ENCODE measurements at places on chromosomes 4 and X.

- no peaks in the 10 kb centered on the region for H3K36me3 ChIP-seq
- no peaks in the 10 kb centered on the region for H3K27me3 ChIP-seq
- H3K27ac ChIP-seq, result no peak overlapping the region
- no peak for DNase-seq
Observed at GRCh38 chr4:54315561-54316538, 86.8 kb downstream of the PDGFRA start.

GRCh38 chr4:111018216-111018615, 395.3 kb upstream of the PITX2 start:
- H3K4me1 ChIP-seq, result no peaks in the 10 kb centered on the region
- no peak overlapping the region for H3K27ac ChIP-seq
- no peaks in the 10 kb centered on the region for H3K36me3 ChIP-seq
- H3K4me3 ChIP-seq, result no peak overlapping the region
- H3K27me3 ChIP-seq, result no peaks in the 10 kb centered on the region
- DNase-seq, result no peak

GRCh38 chr4:172892300-172892699, 276.3 kb upstream of the GALNT7 start:
- H3K27ac ChIP-seq, result no peak overlapping the region
- no peaks in the 10 kb centered on the region for H3K36me3 ChIP-seq
- no peak overlapping the region for H3K4me3 ChIP-seq

GRCh38 chrX:10564484-10564883, 55.9 kb downstream of the MID1 start:
- no peak overlapping the region for H3K27ac ChIP-seq
- H3K36me3 ChIP-seq, result no peaks in the 10 kb centered on the region
- no peak for DNase-seq
- no peak overlapping the region for H3K4me3 ChIP-seq
- no peaks in the 10 kb centered on the region for H3K27me3 ChIP-seq

DNA sequence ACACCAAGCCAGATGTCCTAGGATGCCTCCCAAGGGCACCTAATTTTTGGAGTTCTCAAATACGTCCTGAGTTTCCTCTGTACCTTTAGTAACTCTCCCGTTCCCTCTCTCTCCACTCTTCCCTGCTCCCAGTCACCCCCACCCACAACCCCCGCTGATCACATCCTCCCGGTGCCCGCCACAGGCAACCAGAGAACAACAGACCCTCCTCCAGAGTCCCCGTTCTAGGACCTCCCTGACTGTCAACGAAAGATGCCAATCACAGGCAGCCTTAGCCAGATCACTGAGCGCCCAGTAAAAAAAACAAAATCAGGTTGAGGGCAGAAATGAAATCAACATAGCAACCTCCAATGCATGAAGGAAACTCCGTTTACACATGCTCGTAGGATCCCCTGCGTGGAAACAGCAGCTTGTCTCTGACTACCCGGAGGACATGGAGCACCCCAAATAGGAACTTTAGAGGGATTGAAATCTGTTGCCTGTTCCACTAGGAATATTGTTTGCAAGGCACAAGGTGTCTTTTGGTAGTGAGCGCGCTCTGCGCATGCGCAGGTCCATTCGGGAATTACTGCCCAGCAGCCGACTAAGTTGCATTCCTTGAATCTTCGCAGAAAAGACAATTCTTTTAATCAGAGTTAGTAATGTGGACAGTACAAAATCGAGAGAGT, at the start of gene GABRB1:
Gene GABRB1, plus strand, starts transcription at position 557 of the 668 bp plus-strand sequence.
- peak within 1 kb of the TSS; percentile 48 for H3K4me3 ChIP-seq
- H3K4me1 ChIP-seq, result no peaks in the 10 kb centered on the region
- peak; percentile 78 for DNase-seq
- H3K27me3 ChIP-seq, result no peaks in the 10 kb centered on the region
- no peaks in the 10 kb centered on the region for H3K36me3 ChIP-seq

- H3K4me3 ChIP-seq, result no peak overlapping the region
- H3K27ac ChIP-seq, result no peak overlapping the region
- no peaks in the 10 kb centered on the region for H3K36me3 ChIP-seq
- no peaks in the 10 kb centered on the region for H3K27me3 ChIP-seq
Observed at GRCh38 chr4:7467471-7467870, 32.7 kb upstream of the PSAPL1 start.

- H3K4me3 ChIP-seq, result no peak overlapping the region
- H3K27me3 ChIP-seq, result no peaks in the 10 kb centered on the region
- H3K4me1 ChIP-seq, result no peaks in the 10 kb centered on the region
- DNase-seq, result no peak
Observed at GRCh38 chr4:6877067-6877466, 32.6 kb upstream of the TBC1D14 start.

- H3K27ac ChIP-seq, result no peak overlapping the region
- H3K36me3 ChIP-seq, result no peaks in the 10 kb centered on the region
- no peak for DNase-seq
- H3K4me1 ChIP-seq, result no peaks in the 10 kb centered on the region
- no peaks in the 10 kb centered on the region for H3K27me3 ChIP-seq
- no peak overlapping the region for H3K4me3 ChIP-seq
Observed at GRCh38 chrX:124098089-124098488, 136.6 kb downstream of the STAG2 start.

- H3K27ac ChIP-seq, result no peak overlapping the region
- no peaks in the 10 kb centered on the region for H3K4me1 ChIP-seq
- no peaks in the 10 kb centered on the region for H3K36me3 ChIP-seq
Observed at GRCh38 chrX:137574784-137575293, 8.9 kb downstream of the ZIC3 start.

GRCh38 chrX:25544641-25545040, 528.9 kb upstream of the ARX start:
- H3K4me1 ChIP-seq, result no peaks in the 10 kb centered on the region
- H3K4me3 ChIP-seq, result no peak overlapping the region
- H3K27me3 ChIP-seq, result peaks cover 15% of the 10 kb centered on the region
- DNase-seq, result no peak

DNA sequence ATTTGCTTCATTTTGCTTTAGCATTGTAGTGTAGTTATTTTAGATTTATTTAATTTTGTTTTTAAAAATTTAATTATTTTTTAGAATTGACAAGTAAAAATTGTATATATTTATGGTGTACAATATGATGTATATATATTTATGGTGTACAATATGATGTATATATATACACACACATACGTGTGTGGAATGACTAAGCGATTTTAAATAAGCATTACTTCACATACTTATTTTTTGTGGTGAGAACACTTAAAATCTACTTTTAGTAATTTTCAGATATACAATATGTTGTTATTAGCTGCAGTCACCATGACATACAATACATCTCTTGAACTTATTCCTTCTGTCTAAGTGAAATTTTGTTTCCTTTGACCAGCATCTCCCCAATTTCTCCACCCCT, 172.9 kb downstream of the SPRY1 start:
- no peak for DNase-seq
- no peak overlapping the region for H3K4me3 ChIP-seq
- H3K36me3 ChIP-seq, result no peaks in the 10 kb centered on the region
- H3K4me1 ChIP-seq, result no peaks in the 10 kb centered on the region

DNA sequence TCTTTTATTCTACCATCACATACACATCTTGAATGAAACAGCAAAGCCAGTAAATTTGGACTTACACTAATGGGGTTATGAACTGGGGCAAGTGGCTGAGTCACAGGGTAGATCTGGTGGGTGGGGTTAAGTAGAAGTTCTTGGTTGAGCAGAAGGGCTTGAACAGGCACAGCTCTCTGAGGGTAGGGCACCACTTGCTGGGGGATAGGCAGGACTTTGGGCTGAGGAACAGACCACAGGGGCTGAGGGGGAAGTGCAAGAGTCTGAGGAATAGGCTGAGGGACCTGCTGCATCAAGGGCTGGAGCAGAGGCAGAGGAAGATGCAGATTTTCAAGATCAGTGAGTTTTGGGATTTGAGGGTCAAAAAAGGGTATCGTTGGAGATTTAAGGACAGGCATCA, 8.3 kb downstream of the CSN2 start:
- no peaks in the 10 kb centered on the region for H3K27me3 ChIP-seq
- H3K4me3 ChIP-seq, result no peak overlapping the region
- no peaks in the 10 kb centered on the region for H3K4me1 ChIP-seq
- no peaks in the 10 kb centered on the region for H3K36me3 ChIP-seq

GRCh38 chrX:124211312-124211942, 121.0 kb upstream of the TEX13D start:
- H3K36me3 ChIP-seq, result no peaks in the 10 kb centered on the region
- no peak overlapping the region for H3K27ac ChIP-seq
- no peak for DNase-seq
- no peaks in the 10 kb centered on the region for H3K4me1 ChIP-seq

- H3K36me3 ChIP-seq, result no peaks in the 10 kb centered on the region
- H3K27me3 ChIP-seq, result no peaks in the 10 kb centered on the region
- H3K27ac ChIP-seq, result no peak overlapping the region
- H3K4me1 ChIP-seq, result no peaks in the 10 kb centered on the region
- no peak for DNase-seq
- H3K4me3 ChIP-seq, result no peak overlapping the region
Observed at GRCh38 chr4:5982156-5982973, 35.9 kb downstream of the C4orf50 start.

- DNase-seq, result no peak
- H3K27ac ChIP-seq, result no peak overlapping the region
- no peaks in the 10 kb centered on the region for H3K36me3 ChIP-seq
- H3K4me3 ChIP-seq, result no peak overlapping the region
Observed at GRCh38 chr4:165738571-165738970, 134.5 kb upstream of the TLL1 start.

Data from right lobe of liver (tissue), 6 donors.